ENCODE measurements at places on chromosomes 2 and 18. TPM values are rescaled to one million over a fixed set of nuclear protein-coding genes. Genes with fewer than 3 reads are reported as not detected.
A peak's percentile ranks its signal among the peaks of the same experiment; 100 is the strongest.

TPO gene
- polyA plus RNA-seq, result not detected

DNA sequence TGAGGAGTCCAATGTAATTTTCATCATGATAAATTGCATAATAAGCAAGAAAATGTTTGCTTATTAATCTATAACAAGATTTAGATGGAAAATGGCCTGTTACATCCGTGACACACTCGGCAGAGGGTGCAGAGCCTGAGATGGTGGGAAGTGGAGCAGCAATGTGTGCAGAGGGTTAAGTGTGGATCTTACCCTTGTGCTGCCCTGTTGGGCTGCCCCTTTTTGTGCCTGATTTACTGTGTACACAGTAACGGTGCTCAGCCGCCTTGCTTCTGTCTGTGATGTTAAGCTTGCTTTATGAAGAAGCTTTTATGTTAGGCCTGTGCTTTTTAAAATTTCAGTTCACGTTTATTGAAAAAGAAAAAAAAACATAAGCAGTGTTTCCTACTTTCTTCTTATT, 220.2 kb upstream of the BOD1L2 start:
- H3K36me3 ChIP-seq, result no peaks in the 10 kb centered on the region
- H3K27me3 ChIP-seq, result no peaks in the 10 kb centered on the region
- H3K27ac ChIP-seq, result no peak overlapping the region
- H3K4me1 ChIP-seq, result no peaks in the 10 kb centered on the region

DNA sequence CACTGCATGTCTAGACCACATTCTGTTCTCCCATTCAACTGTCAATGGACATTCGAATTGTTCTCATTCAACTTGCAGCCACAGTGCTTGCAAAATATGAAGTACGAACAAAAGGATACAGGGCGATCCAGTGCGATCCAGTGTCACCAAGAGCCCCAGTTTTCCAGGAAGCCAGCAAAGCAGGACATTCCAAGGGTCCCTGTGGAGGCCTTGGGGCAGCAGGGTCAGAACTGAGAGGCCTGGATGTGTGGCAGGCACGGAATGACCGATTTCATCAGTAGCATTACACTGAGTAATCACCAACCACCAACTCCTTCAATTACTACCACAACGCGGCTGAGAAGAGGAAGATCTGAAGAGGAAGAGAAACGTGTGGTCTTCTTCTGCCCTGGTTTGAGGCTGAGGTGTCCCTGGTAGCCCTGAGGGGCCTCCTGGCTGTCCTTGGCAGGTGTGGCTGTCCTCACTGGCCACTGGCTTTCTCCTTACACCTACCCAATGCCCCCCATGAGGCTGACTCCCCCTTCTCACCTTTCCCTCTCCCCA, 172.7 kb upstream of the FHL2 start:
- H3K27me3 ChIP-seq, result no peaks in the 10 kb centered on the region
- no peak overlapping the region for H3K4me3 ChIP-seq
- peaks cover 8% of the 10 kb centered on the region for H3K4me1 ChIP-seq
- H3K36me3 ChIP-seq, result no peaks in the 10 kb centered on the region
- H3K27ac ChIP-seq, result no peak overlapping the region
- DNase-seq, result no peak

- no peak overlapping the region for H3K4me3 ChIP-seq
- H3K4me1 ChIP-seq, result no peaks in the 10 kb centered on the region
- no peaks in the 10 kb centered on the region for H3K27me3 ChIP-seq
- no peak overlapping the region for H3K27ac ChIP-seq
- H3K36me3 ChIP-seq, result no peaks in the 10 kb centered on the region
- no peak for DNase-seq
These were observed 571.7 kb upstream of the FANCL start for GRCh38 chr2:58812771-58813344.

EN1 gene
- not detected for polyA plus RNA-seq

DNA sequence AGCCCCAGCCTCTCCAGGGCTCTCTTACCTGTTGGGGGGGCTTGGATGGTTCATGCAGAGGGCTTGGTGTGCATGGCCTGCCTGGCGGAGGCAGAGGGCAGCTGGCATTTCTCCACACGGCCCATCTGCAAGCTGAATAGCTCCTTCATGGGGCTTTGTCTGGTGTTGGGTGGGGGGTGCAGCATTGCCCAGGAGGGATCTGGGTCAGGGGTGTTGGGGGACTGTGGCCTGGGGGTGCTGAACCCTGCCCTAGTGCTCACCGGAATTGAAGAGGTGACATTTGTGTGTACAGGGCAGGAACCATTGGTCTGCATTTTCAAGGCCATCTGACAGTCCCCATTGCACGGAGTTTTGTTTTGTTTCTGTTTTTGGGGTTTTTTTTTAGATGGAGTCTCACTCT, 58.8 kb upstream of the HAAO start:
- peaks cover 14% of the 10 kb centered on the region for H3K4me1 ChIP-seq
- no peaks in the 10 kb centered on the region for H3K27me3 ChIP-seq
- no peak overlapping the region for H3K4me3 ChIP-seq
- DNase-seq, result no peak

DNA sequence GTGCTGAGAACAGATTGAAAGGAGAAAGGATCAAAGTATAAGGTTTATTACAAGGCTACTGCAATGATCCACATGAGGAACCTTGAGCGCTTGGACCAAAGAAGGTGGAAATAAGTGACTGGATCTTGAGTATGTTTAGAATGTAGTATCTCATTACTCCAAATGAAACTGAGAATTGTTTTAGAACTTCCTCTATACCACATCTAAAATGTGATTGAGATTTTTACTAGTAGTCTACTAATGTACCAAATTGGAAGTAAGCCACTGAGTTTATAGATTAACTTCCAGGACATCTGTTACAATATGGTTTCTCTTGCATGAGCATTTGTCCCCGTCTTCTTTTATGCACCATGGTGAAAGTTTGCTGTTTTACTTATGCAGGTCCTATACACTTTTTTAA, 300.5 kb downstream of the SUCLG1 start:
- H3K27ac ChIP-seq, result no peak overlapping the region
- no peaks in the 10 kb centered on the region for H3K27me3 ChIP-seq
- no peak overlapping the region for H3K4me3 ChIP-seq
- H3K4me1 ChIP-seq, result no peaks in the 10 kb centered on the region

STARD6 gene
- not detected for polyA plus RNA-seq

DNA sequence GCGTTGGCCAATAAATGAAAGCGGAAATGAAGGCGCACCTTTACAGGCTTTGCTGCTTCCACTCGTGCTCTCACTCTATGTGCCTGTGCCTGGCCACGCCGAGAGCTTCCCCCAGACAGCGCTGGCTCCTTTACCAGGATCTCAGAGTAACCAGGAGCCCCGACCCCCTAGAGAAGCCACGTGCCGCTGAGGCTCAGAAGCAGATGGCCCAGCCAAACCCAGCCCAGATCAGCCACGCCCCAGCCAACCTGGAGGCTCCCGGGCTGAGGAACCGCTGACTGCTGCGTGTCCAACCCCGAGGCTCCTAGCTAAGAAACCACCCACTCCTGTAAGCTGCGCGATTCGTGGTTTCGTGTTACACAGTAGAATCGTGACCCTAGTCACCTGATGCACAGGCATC, 199.3 kb downstream of the NCK2 start:
- no peaks in the 10 kb centered on the region for H3K36me3 ChIP-seq
- no peak overlapping the region for H3K27ac ChIP-seq
- H3K4me3 ChIP-seq, result no peak overlapping the region
- no peaks in the 10 kb centered on the region for H3K27me3 ChIP-seq
- no peaks in the 10 kb centered on the region for H3K4me1 ChIP-seq

DNA sequence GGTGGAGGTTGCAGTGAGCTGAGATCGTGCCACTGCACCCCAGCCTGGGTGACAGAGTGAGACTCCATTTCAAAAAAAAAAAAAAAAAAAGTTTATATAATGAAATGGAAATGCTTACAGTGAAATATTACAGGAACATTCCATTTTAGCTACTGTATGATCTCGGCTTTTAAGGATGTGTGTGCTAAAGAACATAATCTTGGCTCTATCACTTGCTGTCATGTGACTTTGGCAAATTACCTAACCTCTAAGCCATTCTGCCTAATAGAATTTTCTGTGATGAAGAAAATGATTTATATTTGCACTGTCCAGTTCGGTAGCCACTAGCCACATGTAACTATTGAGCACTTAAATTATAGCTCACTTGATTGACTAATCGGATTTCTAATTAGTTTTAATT, 36.3 kb downstream of the SMAD4 start:
- no peaks in the 10 kb centered on the region for H3K27me3 ChIP-seq
- peaks cover 10% of the 10 kb centered on the region for H3K36me3 ChIP-seq
- H3K4me3 ChIP-seq, result no peak overlapping the region

CXCR1 gene
- polyA plus RNA-seq, result not detected

- H3K4me3 ChIP-seq, result peak within 1 kb of the TSS; percentile 58
- H3K27me3 ChIP-seq, result no peaks in the 10 kb centered on the region
- no peaks in the 10 kb centered on the region for H3K4me1 ChIP-seq
- H3K27ac ChIP-seq, result peak within 1 kb of the TSS; percentile 78
- peaks cover 8% of the 10 kb centered on the region for H3K36me3 ChIP-seq
These were observed at the start of gene TUBB6 for GRCh38 chr18:12307701-12308385. Gene TUBB6, plus strand, starts transcription at chr18:12308241. Its CDS starts 52 bp downstream, at chr18:12308293.

GRCh38 chr2:145546091-145546490, 1026.2 kb upstream of the ZEB2 start:
- H3K4me1 ChIP-seq, result no peaks in the 10 kb centered on the region
- no peak overlapping the region for H3K27ac ChIP-seq
- no peaks in the 10 kb centered on the region for H3K36me3 ChIP-seq
- H3K4me3 ChIP-seq, result no peak overlapping the region
- H3K27me3 ChIP-seq, result no peaks in the 10 kb centered on the region

DLX2 gene
- not detected for polyA plus RNA-seq

- H3K27ac ChIP-seq, result no peak overlapping the region
- H3K36me3 ChIP-seq, result no peaks in the 10 kb centered on the region
- no peaks in the 10 kb centered on the region for H3K4me1 ChIP-seq
- H3K4me3 ChIP-seq, result no peak overlapping the region
- no peak for DNase-seq
These were observed 157.8 kb downstream of the SMAD2 start for GRCh38 chr18:47772374-47773248.

DNA sequence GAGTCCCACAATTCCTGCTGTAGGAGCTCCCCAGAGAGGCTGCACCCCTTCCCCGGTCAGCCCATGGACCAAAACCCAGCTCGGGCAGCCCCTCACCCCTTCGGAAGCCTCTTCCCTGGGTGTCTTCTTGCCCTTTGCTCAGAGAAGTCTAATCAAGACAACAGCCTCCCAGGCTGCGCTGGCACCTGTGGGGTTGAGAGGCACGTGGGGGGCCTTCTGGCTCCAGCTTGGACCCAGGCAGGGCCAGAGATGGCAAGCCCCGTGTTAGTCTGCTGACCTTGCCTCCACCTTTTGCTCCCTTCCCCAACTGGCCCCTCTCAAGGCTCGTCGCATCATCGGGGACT, 10.4 kb downstream of the SLC4A3 start:
- H3K36me3 ChIP-seq, result no peaks in the 10 kb centered on the region
- no peak overlapping the region for H3K27ac ChIP-seq
- H3K4me3 ChIP-seq, result no peak overlapping the region
- H3K27me3 ChIP-seq, result no peaks in the 10 kb centered on the region
- DNase-seq, result no peak
- H3K4me1 ChIP-seq, result no peaks in the 10 kb centered on the region

GRCh38 chr18:46859855-46860254, 57.5 kb downstream of the PIAS2 start:
- H3K27ac ChIP-seq, result no peak overlapping the region
- H3K4me1 ChIP-seq, result no peaks in the 10 kb centered on the region
- no peak for DNase-seq
- H3K27me3 ChIP-seq, result no peaks in the 10 kb centered on the region
- no peak overlapping the region for H3K4me3 ChIP-seq
